Umbilical cord (tissue), 2 donors: ENCODE measurements at places on chromosomes 6 and 20. TPM values are rescaled to one million over a fixed set of nuclear protein-coding genes. Genes with fewer than 3 reads are reported as not detected.

- no peak for DNase-seq
These were observed 5.1 kb downstream of the RCAN2 start for GRCh38 chr6:46486181-46486580.

- DNase-seq = no peak
These were observed 23.3 kb upstream of the BMP2 start for GRCh38 chr20:6744180-6744579.

GRCh38 chr6:49939993-49940498 lies 23.9 kb downstream of the DEFB114 start:
- DNase-seq = no peak

DNA sequence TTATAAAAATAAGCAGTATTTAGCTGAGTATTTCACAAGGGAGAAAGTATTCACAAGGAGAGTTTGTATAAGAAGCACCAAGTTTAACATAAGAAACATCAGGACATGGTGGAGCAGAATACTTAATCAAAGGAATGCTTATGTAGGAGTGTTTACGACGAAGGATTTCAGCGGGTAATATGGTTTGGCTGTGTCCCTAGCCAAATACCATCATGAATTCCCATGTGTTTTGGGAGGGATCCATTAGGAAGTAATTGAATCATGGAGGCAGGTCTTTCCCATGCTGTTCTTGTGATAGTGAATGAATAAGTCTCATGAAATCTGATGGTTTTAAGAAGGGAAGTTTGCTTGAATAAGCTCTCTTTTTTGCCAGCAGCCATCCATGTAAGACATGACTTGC lies 1099.1 kb upstream of the ADGRB3 start:
- no peak for DNase-seq

- DNase-seq = no peak
These were observed 3.7 kb upstream of the FAXC start for GRCh38 chr6:99353126-99353525.

Gene PIM1
- 52.0 TPM for total RNA-seq

Gene SLC25A27
- total RNA-seq = 11.6 TPM
